Activated CD4-positive, alpha-beta T cell treated with anti-CD3 and anti-CD28 coated beads, Interleukin-2, amount 10 ng/mL, durations not matched to agents 7 days and 5 days (primary cell): ENCODE measurements at places on chromosomes 4 and X.

DNA sequence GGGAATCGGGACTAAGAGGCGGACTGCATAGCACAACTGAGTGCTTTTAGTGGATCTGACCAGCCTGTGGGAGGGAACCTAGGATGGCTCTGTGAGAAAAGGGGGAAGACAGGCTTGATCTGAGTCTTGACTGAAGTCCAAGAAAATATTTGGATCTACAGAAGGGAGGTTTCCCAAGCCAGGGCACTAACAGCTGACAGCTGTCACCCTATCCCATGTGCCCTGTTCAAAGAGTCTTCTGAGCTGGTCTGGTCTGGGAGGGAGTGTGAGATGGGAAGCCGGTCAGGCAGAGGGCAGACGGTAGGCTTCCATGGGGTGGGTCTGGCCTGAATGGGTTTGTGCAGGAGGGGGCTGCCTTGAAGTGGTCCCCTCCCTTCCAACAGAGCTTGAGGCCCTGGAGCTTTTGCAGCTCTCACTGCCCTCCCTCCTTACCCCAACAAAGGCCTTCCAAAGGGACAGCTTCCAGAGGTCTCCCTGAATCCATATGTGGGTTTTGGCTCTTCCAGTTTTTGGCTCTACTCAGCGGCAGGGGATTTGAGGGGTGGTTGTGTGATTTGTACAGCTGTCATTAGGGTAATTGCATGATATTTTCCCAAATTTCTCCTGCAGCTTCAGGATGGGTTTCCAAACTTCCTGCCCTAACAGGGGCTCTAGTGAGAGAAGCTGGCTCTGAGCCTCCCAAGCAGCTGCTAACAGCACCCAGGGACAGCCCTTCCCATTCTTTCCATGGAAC is 643.7 kb downstream of the BCOR start:
- no peak for DNase-seq

GRCh38 chr4:17163156-17163771 is 264.8 kb upstream of the LDB2 start:
- DNase-seq, result no peak

DNA sequence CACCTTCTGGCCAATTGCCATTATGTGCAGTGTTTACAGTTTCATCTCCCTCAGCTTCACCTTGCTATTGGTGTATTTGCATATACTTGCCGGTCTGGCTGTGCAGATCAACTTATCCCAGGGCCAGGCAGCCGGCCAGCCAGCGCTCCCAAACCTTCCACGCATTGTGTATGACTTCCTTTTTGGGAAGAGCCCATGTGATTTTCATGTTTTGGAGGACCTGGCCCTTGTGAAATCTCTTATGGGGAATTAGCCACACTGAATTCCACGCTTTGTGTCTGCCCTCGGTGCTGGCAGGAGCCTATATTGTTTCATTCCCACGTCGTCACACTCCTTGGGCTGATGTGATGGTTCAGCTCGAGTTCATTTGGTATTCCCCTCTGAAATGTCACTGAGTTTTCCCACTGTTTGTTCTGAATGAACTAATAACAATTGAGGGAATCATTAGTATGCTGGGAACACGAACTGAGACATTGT is 6.0 kb upstream of the PDLIM3 start:
- no peak for DNase-seq

DNA sequence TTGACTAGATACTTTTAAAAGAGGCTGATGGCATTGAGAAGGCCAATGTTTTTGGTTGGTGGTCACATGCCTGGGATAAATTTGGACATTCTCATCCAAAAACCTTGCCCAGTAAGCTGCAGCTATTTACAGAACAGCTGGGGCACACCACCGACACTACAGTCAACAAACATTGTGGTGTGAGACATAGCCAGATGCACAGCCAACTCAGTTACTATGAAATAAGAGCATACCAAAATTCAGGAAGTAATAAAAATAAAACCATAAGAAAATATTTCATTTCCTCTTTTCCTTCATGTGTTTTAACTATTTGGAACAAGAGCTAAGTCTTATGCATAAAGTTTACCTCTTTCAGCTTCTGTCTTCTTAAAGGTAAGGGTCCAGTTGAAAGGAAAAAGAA is 8.8 kb downstream of the PPM1K start:
- DNase-seq, result no peak

DNA sequence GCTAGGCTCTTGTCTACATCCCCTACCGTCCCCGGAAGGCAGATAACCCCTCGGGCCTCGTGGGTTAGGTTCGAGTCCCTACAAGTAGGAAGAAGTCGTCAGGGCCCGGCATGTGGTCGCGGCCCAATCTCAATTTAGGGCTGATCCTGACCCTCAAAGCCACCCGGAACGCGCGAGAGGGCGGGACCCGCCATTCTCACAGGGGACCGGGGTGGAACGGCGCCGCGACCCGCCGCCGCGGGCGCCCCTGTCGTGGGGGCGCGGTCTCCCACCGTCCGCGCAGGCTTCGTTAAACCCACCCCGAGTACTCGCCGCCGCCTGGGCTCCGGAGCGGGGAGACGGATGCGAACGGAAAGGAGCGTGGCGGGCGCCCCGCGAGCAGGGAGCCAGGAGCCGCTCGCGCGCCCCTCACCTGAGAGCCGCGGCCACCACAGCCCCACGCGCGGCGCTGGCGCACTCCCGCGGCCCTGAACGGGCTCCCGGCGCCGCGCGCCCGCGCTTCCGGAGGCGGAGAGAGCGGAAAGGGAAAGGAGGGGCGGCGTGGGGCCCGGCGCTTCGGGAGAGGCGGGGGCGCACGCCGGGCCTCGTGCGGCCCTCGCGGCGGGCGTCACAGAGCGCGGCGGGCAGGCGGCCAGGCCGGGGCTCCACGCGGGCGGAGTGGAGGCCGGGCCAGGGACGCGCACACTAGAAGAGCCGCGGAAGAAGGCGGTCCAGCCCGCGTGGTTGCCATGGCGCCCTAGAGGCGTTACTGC is at the start of gene CFAP97:
CFAP97 (minus strand) TSS at position 515 of the 752 bp plus-strand sequence. CDS start 12,804 bp downstream, outside the sequence.
- peak; percentile 78 for DNase-seq

- no peak for DNase-seq
These were observed 84.5 kb downstream of the GATB start for GRCh38 chr4:151676301-151676700.

DNA sequence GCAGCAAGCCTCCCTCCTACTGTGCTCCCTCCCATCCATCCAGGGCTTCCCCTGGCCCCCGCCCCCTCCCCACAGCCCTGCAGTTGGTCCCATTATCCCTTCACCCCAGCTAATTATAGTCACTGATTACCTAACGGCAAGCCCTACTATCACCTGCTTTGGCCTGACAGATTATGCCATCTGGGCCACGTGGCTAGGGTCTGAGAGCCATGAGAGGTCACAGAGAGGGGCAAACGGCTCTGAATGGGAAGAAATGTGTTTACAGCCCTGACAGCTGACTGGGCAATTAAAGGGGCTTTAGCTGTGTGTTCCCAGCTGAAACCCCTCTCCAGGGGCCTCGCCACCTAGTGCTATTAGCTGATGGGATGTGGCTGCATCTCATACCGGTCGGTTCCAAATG is 134.4 kb upstream of the CPEB2 start:
- no peak for DNase-seq

DNA sequence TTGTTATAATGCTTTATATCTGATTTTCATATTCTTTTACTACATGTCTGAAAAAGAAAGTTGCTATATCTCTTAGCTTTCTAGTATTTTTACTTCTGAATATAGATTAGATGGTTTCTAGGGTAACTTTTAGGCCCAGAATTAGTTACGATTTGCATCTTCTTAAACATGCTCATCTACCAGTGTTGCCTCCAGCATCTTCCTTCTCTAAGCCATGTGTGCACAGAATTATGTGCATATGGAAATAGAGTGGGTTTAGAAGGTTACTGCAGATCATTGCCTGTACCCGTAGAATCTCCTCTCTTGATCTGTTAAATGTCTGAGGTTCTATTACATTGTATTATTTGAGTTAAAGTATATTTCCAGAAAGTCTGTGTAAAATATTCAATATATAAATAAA is 2.5 kb upstream of the TDO2 start:
- no peak for DNase-seq

GRCh38 chr4:120801137-120801758 is 121.3 kb downstream of the PRDM5 start:
- DNase-seq, result no peak

DNA sequence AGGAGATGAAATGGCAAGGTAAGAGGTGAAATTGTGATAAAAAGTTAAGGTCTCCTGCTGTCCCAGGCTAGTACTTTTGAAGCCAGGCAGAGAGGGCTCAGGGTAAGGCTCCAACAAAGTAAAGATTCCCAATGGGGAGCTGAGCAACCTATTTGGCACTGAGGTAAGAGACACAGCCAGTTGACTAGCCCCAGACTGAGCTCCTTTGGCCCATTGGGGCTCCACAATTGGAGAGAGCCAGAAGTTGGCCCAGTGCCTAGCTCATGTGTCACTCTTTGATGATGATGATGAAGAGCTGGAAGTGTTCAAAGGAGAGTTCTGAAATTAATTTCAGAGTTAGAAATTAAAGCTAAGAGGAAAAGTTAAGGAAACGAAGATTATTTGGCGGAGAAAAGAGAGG is 94.6 kb downstream of the RLIM start:
- DNase-seq, result no peak

DNA sequence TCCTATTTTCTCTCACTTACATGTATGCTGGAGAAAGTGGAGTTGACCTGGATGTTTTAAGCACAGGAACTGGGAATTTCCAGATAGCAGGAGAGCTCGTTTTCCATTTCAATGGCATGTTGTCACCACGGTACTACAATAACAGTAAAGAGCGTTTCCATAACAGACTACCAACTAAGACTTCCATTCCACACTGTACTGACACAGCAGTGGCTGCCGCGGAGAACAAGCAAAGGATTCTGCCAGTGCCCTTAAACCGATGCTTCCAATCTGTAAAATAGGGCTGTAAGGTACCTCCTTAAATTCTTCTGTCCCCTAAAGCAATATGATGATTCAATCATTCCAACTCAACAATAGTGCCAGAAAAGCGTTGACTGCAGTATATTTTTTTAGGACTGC is 143.9 kb downstream of the KLHL13 start:
- DNase-seq, result no peak

- no peak for DNase-seq
These were observed 1.7 kb downstream of the GALNT7 start for GRCh38 chr4:173170182-173170778.

DNA sequence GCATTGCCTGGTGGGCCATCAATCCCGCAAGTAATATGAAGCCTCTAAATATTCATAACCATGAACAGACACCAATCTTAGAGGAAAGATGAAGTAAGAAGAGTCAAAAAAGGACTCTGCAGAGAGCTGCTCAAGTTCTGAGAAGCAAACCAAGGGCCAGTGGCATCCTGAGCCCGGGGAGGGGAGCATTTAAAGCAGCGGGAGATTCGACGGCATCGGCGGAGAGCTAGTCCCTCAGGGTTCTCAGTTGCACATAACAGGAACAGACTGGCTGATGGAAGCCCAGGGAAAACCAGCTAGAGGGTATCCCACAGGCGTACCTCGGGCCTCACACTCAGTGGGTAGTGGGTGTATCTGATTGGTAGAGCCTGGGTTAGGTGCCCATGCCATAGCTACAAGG is 4.9 kb upstream of the PNMA6E start:
- DNase-seq, result no peak

GRCh38 chr4:43682551-43682950 is 766.1 kb downstream of the KCTD8 start:
- DNase-seq, result no peak

- peak; percentile 83 for DNase-seq
These were observed at the start of gene BEX2 for GRCh38 chrX:103310555-103311398. TSS of gene BEX2 (minus strand) at chrX:103310990. CDS start at chrX:103309976, 1,014 bp downstream.

- DNase-seq, result no peak
These were observed 20.4 kb upstream of the AMELX start for GRCh38 chrX:11272863-11273262.

DNA sequence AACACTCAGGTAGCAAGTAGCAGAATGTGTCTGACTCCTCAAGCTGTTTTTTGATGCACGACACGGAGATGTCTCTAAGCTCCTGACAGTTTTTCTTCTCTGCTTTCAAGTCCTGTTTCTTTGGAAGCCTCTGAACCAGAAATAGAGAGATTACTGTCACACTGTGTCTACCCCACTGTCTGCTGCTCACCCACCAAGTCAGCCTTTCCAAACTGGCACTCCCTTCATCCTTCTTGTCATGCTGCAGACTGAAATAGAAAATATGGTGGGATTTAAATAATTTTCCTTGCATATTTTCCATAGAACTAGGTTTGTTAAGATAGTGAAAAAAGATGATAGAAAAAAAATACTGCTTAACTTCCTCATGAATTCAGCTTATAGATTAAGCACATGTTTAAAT is 102.5 kb upstream of the SPANXN4 start:
- no peak for DNase-seq

DNA sequence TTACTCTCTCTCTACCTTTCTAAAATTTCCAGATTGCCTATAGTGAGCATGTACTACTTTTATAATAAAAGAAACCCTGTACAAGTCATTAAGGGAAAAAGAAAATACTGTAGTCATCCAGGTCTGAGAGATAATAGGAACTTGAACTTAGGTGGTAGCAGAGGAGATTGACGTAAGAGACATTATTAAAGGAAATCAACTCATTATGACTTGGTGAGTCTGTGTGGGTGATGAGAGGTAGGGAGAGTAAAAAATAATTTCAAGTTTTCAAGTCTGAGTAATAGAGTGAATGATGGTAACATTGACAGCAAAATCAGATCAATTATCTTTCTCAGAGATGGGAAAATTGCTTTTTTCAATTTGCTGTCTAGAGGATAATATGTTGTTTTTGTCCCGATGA is 44.0 kb upstream of the ZCCHC12 start:
- no peak for DNase-seq

DNA sequence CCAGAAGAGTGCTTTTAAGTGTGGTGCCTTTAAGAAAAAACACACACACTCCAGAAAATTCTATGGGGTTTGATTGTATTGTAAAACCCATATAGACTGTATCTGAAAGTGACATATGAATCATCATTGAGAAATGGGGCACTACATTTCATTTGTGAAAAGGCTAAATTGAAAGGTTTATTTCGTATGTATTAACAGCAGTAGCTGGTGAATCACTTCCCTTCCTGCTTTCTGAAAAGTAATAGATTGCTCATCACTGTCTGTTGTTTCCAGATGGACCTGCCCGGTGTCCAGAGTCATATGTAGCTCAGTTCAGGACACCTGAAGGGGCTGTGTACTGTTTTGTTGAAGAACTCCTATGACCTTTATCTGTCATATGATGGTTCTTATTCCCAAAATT is 28.1 kb upstream of the HPRT1 start:
- no peak for DNase-seq

DNA sequence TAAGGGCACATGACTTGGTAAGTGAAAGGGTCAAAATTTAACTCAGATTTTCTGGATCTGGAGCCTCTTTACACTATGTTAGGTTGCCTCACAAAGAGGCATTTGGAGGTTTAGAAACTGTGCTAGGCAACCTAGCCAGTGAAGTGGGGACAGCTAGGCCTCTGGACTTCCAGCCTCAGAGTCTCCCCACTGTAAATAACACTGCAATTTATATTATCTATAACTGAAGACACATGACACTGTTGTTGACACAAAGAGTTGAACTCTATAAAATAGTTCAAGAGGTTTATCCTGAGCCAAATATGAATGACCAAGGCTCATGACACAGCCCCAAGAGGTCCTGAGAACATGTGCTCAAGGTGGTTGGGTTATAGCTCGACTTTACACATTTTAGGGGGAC is 74.9 kb upstream of the IQCM start:
- DNase-seq, result no peak
